ENCODE measurements at places on chromosomes 5 and 9.

DNA sequence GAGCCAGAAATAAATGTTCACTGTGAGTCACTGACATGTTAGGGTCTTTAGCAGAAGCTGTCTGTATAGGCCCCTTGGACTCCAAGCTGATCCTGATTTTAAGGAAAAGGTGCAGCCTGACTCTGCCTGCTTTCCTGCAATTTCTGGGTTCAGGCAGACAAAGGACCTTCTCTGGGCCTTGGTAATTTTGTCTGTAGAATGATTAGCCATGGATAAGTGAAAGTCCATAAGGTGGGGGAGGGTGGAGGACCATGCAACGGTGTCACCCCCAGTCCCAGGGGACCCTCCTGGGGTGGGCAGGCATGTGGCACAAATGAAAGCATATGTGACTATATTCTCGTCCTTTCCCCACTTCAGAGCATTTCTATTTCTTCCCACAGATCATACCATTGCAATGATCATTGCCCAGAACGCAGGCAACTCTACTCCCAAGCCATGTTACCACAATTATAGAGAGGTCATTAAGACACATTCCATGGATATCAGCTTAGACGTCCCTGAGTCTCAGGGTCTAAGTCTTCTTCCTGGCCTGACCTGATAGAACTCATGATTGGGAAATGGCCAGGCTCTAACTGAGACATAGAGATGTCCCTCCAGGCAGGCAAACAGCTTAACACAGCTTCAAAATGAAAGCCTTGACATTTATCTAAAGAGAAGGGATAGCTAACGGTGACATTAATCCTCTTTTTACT, 157.9 kb upstream of the ALDH1B1 start:
- no peak for DNase-seq

GRCh38 chr9:98781588-98782383, 14.6 kb downstream of the ANKS6 start:
- no peak for DNase-seq

- DNase-seq, result no peak
Observed at GRCh38 chr9:136522314-136523237, 23.3 kb downstream of the NOTCH1 start.

- no peak for DNase-seq
Observed at GRCh38 chr5:39194466-39195136, 24.8 kb downstream of the FYB1 start.

- DNase-seq, result no peak
Observed at GRCh38 chr5:53071298-53071697, 38.3 kb downstream of the MOCS2 start.

DNA sequence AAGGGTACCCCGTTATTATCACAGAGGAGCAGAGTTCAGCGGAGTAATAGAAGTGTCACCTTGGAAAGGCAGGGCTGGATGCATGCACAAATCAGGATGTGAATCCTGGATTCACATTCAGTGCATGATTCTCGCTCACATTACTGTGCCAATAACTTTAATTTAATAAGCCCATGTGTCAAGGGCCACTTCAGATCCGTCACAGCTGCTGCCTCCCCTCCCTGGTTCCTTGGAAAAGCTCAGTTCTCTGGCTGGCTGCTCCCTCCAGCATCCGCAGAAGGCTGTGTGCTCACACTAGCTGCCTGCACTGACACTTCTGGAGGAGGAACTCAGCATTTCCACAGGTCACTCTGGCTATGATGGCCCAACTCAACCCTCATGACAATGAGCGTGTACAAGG, 256.8 kb upstream of the ADAMTS16 start:
- DNase-seq, result no peak

GRCh38 chr5:133294380-133294779, 242.6 kb downstream of the HSPA4 start:
- DNase-seq, result no peak

GRCh38 chr9:137085920-137086530, 760 bp upstream of the MAN1B1 start:
- DNase-seq, result no peak

DNA sequence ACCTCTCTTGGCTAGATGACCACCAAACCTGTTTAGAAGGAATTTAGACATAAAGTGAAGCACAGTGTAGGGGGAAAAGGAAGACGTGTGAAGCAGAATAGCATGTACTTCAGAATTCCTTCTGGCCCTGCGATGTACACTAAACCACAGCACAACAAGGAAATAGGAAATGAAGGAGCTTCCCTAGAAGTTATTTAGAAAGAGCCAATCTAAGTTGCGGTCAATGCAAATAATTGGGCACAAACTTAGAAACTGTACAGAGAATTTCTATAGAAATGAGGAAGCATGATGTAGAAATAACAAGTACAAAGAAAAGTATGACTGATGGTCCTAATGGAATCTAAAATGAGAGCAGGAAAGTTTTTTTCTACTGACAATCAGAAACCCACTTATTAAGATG, 41.5 kb downstream of the ANKRD55 start:
- DNase-seq, result no peak

- DNase-seq, result no peak
Observed at GRCh38 chr9:27150746-27151406, 41.9 kb downstream of the TEK start.

- DNase-seq, result no peak
Observed at GRCh38 chr5:56142614-56143372, 90.3 kb downstream of the ANKRD55 start.

- DNase-seq, result no peak
Observed at GRCh38 chr5:33174383-33174782, 266.4 kb upstream of the TARS1 start.

DNA sequence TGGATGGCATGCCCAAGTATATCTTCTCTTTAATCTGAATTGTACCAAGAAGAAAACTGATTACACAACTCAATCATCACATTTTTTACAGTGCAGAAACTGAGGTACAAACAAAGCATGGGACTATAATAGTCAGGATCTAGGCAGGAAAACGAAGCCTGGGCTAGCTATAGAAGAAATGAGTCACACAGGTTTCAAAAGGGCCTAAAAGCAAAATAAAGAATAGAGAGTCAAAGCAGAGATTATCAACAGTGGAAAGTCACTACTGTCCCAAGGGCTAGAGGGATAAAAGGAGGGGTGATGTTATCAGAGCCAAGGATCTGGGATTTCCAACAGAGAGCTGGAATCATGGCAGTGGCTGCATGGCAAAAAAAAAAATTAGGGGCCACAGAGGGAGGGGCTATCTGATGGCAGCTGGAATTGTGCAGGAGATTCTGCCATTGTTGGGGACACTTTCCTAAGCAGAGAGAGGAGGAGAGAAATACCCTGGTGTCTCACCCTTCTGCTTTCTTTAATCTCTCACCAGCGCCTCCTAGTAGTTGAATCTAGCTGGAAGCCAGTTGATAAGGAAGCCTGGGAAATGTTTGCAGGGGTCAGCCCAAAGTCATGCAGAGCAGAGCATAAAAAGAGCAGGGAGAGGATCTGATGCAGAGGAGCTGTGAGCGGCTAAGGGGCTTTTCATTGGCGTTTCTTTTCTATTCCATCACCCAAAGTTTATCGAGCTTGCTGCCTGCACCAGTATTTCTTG, 343.2 kb downstream of the ACTL7B start:
- no peak for DNase-seq

- no peak for DNase-seq
Observed at GRCh38 chr9:136685790-136686533, 1.3 kb downstream of the AGPAT2 start.

DNA sequence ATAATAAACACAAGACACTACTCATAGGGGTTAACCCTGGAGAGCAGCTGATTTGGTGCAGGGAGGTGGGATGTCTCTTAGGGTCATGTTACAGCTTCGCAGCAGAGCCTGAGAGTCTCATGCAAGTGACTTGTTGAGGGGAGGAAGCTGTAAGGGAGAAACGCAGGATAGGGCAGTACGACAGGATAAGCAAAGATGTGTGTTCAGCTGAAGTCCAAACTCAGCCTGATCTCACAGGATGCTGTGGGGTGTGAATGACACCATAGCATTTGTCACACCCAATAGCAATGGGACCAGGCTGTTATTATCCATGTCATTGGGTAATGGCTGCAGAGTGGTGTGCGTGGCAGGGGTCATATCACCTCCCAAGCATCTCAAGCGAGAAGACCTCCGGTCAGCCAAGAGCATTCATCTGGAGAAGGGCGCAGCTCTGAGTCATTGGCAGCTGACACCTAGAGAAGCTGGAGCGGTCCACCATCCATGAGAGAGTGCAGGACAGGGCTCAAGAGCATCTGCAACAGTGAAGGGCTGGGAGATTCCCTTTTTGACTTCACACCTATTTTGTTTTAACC, 49.2 kb upstream of the RPL26L1 start:
- no peak for DNase-seq

GRCh38 chr9:21505425-21506179, 23.5 kb upstream of the IFNE start:
- DNase-seq, result no peak

DNA sequence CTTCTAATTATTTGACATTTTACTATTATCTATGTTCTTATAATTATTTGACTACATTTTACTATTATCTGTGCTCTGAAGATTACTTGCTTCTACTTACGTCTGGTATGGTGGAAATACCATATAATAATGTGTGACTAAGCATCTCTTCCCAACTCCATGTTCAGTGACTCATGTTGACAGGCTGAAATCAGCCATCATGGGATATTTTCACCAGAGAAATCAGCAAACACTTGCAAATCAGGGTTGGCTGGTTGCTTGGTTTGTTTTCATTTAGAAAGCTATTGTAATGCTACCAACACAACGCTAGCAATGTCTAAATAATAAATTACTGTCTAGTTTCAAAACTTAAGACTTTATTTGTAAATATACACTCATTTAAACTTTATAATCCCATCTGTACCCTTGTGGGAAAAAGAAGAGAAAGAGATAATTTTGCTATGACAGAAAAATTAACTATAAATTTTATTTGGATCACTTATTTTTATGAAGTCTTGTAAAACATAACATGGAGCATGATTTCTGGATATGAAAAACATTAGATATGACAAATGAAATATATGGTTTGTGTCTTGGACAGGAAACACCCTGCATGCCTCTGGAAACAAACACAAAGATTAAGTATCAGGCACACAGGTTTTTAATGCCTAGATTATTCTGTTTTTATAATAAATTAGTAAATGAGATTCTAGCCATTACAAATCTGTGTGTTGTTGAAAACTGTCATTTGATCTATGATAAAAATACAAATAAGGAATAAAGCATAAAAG, 337.6 kb downstream of the BNC2 start:
- no peak for DNase-seq

Measured in thoracic aorta (tissue), 2 donors.